Fibroblast of skin of abdomen (primary cell): ENCODE measurements at places on chromosomes 4 and X.
A peak's percentile ranks its signal among the peaks of the same experiment; 100 is the strongest.

GRCh38 chr4:7590189-7590588 is 155.5 kb upstream of the PSAPL1 start:
- DNase-seq = peak; percentile 13

DNA sequence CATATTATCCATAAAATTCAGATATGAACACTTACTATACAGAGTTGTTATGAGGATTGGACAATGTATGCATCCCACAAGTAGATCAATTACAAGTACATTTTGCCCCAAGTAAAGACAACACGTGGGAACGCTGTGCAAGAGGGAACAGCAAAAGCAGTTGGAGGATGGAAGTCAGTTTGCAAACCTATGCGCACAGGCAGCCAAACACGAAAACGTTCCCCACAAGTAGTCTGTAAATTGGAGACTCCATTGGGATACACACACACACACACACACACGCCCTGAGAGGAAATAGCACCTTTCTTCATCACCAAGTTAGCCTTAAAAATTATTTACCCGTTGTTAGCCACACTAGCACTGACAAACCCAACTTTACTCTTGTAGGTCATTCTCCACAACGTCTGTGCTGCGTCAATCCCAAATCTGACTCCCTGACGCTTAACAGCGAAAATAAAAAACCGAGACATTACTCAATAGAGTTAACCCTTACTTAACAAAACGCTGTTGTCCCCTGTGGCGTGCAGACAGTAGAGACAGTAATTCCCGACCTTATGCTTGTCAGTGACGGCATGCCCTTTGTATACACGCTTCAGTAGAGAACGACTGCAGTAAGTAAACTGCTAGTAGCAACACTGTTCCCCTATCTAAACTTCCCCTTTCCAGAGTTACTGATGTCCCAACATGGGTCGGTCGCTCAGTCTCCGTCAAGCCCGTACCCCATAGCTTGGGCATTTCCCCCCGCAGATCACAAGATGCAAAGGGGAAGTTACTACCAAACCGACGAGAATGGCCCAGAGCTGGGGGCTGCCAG is 730 bp downstream of the MANBA start:
- peak; percentile 30 for DNase-seq

GRCh38 chr4:821631-822030 is 4.3 kb downstream of the CPLX1 start:
- DNase-seq = no peak

GRCh38 chrX:20515841-20516461 is 249.2 kb upstream of the RPS6KA3 start:
- DNase-seq = peak; percentile 86
